ENCODE measurements at places on chromosomes 2 and 18.

DNA sequence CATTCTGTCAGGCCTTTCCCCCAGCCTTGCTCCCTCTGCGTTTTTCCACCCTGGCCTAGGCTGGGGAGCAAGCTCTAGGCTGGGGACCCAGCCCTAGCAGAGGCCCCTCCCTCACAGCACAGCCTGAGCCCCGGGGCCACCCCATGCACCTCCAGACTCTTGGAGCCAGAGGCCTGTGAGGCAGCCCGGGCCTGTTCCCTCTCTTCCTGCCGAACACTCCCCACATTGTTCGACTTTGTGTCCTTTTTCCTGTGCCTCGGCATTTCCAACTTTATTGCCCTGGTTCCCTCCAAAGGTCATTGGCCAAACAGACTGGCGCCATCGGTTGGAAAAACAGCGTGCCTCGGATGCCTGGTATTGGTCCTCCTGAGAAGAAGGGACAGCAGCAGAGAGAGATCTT is 79.7 kb downstream of the HS1BP3 start:
- no peak for DNase-seq

DNA sequence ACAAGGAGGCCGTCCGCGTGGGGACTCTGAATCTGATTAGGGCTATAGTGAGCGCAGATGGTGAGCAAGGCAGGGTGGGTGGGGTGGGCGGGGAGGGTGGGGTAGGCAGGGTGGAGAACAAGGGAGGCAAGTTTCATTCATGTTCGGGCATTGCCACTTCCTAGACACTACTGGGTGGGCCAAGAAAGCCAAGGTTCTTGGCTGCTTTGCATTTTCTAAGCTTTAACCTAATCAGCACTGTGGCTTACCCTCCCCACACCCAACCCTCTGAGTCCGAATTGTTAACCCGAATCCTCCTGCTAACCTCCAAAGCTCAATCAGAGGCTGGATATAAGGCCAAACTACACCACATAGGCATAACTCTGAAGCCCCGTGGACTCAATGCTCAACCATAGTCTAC is 18.1 kb downstream of the MROH2A start:
- DNase-seq: no peak

DNA sequence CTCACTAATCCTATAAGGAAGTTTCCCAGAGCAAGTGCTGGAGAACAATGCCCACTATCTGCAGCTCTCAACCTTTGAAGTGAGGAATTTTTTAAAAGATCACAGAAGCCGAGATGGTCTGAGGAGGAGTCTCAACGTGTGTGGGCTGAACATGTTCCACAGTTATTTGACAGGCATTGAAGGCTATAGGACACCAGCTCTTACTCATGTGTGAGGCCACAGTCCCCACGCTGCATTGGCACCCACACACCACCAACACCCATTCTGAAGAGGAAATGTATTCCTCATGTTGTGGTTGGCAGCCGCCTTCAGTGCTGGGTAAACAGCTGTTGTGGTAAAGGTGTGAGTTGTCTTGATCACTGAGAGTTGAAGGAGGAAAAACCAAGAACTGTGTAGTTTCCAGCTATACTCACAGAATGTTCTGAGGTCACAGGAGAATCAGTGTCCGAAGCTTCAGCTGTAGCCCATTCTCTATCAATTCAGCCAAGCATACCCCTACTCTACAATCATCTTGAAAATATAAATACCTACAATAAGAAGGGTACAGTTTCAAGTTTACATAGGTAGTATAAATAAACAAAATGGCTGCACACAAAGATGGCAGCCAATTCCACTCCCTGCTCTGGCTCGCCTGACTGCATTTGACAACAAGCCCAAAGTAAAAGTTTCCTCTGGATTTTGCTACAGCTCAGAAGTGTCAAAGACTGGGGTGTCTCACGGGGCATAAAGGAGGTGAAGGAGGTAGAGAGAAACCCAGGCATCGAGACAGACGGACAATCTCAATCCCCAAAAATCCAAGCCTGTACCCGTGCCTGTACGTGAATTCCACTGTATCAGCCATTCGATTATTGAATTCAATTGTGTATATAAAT is 12.1 kb downstream of the CD226 start:
- no peak for DNase-seq

DNA sequence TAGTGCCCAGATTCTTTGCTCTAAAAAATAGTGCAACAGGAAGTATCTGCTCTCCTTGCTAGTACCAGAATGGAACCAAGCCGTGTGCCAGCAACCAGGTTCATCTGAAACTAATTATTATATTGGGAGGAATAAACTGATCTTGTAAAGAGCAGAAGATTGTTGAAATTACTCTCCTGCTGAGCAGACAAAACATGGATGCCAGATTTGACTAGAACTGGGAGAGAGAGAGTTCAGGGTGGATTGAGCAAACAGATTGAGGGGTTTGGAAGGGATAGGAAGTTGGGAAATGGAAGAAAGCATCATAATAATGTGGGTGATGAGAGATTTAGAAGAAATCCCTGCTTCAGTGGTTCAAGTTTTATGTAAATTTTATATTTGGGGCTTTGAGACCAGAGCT is 160.1 kb upstream of the RASGRP3 start:
- DNase-seq: peak; percentile 33

DNA sequence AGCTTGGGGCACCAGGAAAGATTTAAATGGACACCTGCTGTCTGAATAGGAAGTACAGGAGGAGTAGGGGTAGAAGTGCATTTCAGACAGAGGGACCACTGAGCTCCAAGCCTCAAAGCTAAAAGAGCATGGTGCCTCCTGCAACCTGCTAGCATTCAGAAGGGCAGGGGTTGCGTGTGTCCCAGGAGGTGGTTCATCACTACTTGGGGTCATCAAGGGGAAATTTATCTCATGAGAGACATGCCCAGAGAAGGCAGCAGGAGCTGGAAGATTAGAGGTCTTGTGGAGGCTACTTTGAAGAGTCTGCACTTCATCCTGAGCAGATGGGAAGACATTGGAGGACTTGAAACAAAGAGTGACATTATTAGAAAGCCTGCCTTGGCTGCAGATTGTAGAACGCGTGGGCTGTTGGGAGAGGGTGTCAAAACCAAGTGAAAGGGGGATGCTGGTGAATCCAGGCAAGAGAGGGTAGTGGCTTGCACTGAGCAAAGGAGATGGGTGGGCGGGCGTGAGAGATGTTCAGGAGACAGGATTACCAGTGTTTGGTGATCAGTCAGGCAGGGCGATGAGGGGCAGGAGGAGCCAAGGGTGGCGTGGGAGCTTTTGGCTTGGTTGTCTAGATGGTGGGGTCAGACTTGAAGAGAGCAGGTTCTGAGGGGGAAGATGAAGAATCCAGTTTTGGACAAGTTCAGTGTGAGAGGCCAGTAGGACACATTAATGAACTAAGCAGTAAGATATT is 154.0 kb downstream of the DYSF start:
- no peak for DNase-seq

DNA sequence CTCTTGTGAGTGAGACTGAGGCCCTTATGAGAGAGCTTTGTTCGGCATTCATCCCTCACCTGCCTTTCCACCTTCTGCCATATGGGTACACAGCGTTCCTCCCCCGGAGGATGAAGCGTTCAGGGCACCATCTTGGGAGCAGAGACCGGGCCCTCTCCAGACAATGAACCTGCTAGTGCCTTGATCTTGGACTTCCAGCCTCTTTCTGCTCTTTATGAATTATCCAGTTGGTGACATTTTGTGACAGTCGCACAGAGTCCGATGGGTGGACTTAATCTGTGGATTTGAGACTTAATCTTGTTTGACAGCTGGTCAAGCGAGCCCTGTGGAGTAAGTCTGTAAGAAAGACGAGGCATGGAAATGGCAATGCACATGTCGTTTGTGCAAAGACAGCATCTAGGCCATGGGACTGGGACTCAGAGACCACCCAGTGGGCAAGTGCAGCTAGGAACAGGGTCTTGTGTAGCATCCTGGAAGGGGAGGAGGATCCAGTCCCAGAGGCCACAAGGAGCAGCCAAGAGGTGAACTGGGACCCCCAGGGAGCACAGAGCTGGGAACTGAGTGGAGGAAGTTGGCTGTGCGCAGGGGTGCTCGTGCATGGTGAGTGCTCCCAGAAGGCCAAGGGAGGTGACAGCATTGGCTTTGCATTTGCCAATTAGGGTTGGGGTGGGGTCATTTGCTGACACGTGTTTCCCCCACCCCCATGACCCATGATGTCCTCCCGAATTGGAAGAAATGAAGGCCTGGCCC is 69.5 kb upstream of the HDAC4 start:
- no peak for DNase-seq

GRCh38 chr18:54734059-54734458 is 94.2 kb upstream of the RAB27B start:
- DNase-seq: peak; percentile 76

- DNase-seq: peak; percentile 91
Observed at GRCh38 chr2:54468673-54469072, 12.5 kb downstream of the SPTBN1 start.

DNA sequence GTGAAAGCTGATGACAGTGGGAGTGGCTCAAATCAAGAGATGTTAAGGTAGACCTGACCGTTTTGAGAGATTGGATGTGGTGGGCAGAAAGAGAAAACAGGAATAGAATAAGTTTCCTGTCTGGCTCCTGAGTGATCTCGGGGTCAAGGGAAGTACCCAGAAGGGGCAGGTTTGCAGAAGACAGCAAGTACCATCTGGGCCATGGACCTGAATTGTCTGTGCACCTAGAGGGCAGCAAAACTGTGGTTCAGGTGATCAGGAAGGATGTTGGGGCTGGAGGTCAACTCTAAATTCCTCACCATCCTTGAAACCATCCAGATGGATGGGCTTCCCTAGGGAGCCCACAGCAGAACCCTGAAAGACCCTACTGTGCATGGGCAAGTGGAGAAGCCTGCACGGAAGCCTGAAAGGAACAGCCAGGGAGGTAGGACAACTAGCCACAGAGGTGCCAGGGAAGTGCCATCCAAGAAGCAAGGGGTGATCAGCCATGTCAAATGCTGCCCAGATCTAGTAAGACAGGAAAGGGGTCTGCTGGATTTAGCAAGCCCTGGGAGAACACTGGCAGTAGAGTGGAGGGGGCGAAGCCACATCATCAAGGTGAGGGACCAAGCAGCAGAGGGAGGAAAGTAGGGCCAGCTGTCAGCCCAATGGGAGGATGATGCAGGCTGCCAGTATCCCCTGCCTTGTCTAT is 8.0 kb downstream of the TEX261 start:
- no peak for DNase-seq

GRCh38 chr2:57622009-57622408 is 424.6 kb upstream of the VRK2 start:
- DNase-seq: no peak

DNA sequence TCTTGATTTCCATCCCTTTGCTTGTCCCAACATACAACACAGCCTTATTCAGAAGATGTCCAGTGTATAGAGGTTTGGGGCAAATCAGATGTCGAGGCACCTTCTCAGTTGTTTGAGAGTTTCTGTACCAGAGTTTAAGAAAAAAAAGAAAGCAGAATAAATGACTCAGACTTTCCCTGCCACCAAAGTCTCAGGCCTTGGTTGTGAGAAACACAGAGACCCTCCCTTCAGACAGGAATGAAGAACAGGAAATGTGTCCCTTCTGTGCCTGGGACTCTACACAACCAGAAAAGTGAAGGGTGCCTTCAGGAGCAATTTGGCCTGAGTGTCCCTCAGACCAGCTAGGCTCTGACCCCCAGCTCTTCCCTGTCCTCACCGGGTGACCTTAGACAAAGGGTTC is 37.3 kb upstream of the REL start:
- no peak for DNase-seq

DNA sequence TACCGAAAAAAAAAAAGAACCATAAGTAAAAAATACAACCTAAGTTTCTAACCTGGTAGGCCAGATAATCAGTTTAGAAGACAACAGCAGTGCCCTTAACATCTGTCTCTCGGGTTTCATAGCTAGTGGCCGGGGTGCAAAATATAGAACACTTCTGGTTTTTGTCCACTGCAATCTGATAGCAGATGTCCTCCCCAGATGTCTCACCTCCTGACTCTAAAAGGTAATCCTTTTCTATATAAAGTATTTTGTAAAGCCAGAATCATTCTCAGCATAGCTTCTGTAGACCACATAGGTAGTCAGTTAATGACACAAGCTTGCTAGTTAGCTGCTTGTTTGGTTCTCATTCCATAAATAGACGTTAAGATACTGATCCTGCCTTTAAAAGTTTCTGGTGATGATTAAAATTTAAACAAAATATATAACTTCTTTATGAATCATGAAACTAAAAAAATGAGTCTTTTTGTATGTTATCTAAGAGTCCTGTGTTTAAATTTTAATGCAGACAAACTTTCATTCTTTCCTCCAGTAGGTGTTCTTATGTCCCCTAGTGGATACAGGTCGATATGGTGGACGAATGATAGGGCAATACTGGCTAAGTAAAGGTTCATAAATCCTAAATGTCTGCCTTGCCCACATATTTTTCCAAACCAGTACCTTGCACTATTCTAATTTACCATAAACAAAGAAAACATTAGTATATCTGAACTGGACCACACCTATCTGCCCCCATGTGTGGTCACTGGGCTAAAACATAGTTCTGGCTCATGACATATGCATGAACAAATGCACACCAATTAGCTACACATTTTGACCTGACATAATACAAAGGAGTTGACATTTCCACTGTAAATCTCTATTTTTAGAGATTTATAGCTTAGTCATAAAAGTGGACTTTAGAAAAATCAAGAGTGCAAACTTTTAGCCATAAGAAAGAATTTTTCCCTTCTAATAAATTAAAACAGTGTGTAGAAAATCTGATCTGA is 171.0 kb downstream of the SRBD1 start:
- DNase-seq: peak; percentile 68

- DNase-seq: no peak
Observed at GRCh38 chr2:148553332-148553887, 91.1 kb upstream of the EPC2 start.

GRCh38 chr18:56919190-56919589 is 227.7 kb upstream of the BOD1L2 start:
- no peak for DNase-seq

GRCh38 chr2:111618226-111618977 is 265.6 kb downstream of the ANAPC1 start:
- DNase-seq: peak; percentile 69

- no peak for DNase-seq
Observed at GRCh38 chr18:12491611-12492435, 84.1 kb downstream of the PRELID3A start.
